Muscle of leg (tissue), 16 donors: ENCODE measurements at places on chromosomes 4 and X. TPM values are rescaled to one million over a fixed set of nuclear protein-coding genes. Genes with fewer than 3 reads are reported as not detected.

Gene BANK1
- 0.38 TPM for polyA plus RNA-seq

Gene CT55
- 0.23 TPM for polyA plus RNA-seq

Gene TCP11X2
- not detected for polyA plus RNA-seq

DNA sequence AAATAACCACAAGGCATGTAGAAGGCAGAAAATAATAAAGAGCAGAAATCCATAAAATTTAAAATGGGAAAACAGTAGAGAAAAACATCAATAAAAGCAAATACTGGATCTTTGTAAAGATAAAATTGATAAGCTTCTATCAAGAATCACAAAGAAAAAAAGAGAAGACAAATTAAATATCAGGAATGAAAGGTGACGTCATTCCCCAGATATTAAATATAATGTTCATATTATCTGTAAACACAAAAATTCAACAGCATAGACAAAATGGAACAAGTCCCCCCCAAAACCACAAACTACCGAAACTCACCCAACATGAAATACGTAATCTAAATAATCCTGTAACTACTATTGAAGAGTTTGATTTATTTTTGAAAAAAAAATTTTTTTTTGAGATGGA lies 30.5 kb upstream of the FAM120C start:
- DNase-seq = no peak

GRCh38 chr4:187603093-187604025 lies 392.2 kb upstream of the ZFP42 start:
- DNase-seq = no peak

- no peak for DNase-seq
These were observed 757.1 kb upstream of the ADGRL3 start for GRCh38 chr4:60443068-60443467.

DNA sequence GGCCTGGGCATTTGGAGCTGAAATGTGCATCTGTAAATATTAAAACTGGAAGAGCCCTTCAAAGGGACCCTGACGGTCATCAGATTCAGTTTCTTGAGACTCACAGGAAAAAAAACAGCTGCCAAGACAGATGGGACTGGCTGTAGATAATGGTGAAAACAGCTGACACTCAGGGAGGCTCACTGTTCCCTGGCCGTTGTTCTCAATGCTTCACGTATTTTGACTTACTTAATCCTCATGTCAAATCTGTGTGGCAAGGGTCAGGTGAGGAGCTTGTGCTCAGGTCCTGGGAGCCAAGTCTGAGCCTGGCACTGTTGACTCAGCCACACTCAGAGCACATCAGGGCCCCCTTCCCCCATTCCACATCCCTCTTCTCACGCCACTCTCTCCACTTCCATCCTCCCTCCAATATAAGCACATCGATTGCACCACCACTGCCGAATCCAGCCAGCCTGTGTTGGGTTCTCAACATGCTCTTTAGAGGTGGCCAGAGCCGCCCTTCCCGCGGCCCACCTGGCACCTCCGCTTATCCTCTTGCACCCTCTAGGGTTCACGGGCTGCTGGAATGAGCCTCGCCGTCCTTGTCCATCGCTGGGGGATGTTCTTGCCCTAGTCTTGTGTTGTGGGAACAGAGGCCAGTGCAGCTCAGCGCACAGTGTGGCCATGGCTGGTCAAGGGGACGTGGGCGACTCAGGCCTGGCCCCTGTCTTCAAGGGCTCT lies 40.1 kb downstream of the EVC start:
- DNase-seq = peak; percentile 75

- no peak for DNase-seq
These were observed 25.7 kb downstream of the FAM13A start for GRCh38 chr4:89031272-89031671.

GRCh38 chr4:85968945-85969819 lies 390.7 kb downstream of the MAPK10 start:
- peak; percentile 87 for DNase-seq
